AG04449 (cell line): ENCODE measurements at places on chromosomes 1 and 21.

DNA sequence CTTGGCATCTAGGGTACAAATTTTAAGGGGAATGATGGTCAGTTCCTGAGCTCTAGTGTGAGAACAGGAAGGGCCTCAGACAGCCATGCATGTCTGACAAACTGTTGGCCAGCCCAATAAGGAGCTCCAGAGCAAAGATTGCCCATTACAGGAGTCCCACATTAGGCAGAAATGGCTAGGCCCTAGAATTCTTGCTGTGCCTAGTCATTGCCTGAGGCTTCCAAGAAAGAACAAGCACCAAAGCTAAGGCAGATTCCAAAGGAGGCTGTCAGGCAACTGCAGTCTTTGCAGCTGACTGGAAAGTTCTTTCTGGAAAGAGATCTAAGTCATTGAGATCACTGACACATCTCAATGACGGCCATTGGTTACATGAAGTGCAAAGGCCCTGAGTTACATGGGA, 3.9 kb upstream of the STIL start:
- peak; percentile 96 for DNase-seq

DNA sequence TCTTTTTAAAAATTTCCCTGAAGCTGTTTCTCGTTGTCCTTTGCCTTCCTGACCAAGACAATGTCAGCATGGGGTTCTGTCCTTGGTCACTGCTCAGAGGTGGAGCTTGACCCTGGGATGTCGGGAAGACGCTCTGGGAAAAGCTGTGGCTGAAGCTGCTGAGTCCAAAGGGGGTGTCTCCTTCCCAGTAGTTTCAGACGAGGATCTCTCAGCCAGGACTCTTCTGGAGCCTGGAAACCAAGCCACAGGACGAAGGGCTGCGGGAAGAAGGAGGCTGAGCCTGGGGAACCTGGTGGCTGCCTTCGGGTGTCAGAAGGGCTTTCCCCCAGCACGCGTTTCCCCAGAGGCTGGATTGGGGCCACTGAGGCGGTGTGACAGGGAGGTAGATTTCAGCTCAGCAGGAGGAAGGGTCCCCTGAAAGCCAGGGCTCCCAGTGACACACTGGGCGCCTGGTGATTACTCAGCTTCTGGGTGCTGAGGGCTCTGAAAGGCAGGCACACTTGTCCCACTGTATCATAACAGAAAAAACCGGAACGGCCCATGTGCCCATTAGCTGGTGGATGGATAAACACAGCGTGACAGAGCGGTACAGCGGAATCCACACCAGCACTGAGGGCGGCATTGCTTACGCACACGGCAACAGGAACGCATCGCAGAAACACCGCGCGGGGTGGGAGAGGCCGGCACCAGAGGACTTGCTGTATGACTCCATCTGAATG, 5.0 kb upstream of the KRTAP12-1 start:
- DNase-seq = no peak

DNA sequence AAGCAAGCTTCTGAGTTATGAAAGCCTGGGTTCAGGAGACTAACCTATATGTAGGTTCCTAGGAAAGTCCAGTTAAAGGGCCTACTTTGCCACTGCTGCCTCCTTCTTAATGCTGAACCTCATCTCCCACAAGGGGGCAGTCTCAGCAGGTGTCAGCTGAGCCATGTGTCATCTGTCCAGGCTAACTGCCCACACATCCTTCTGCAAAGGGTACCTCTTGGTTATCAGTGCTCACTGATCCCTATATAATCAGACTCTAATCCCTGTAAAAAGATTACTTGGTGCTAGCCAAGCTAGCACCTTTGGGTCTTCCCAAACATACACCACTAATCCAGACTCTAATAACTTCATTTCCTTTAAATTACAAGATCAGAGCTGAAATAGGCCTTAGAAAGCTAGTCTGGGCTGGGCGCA, 9.0 kb downstream of the PRDX1 start:
- no peak for DNase-seq

GRCh38 chr1:64236541-64236954, 33.1 kb downstream of the UBE2U start:
- no peak for DNase-seq

DNA sequence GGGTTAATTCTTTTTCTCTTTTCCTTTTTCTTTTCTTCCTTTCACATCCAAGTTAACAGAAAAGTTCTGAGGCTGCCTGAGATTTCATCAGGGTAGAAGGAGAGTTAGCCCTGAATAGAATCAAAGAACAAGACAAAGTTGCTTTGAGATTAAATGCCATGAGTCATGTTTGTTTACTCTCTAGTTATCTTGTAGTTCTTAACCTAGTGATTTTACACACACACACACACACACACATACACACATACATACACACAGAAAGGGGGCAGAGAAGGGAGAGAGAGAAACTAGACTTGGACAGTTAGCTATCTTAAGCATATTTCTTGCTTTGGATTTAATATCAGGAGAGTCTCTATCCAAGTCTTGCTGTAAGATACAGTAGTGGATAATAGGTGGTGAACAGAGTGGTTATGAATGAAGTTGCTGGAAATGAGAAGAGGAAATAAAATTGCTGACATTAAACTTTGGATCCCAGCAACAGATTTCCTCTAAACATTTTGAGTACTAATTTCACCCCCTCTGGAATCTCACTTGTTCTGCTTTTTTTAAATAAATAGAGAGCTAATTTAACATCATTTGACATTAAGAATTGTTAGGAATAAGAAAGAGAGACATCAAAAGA, 19.9 kb downstream of the PLA2G4A start:
- DNase-seq = no peak

DNA sequence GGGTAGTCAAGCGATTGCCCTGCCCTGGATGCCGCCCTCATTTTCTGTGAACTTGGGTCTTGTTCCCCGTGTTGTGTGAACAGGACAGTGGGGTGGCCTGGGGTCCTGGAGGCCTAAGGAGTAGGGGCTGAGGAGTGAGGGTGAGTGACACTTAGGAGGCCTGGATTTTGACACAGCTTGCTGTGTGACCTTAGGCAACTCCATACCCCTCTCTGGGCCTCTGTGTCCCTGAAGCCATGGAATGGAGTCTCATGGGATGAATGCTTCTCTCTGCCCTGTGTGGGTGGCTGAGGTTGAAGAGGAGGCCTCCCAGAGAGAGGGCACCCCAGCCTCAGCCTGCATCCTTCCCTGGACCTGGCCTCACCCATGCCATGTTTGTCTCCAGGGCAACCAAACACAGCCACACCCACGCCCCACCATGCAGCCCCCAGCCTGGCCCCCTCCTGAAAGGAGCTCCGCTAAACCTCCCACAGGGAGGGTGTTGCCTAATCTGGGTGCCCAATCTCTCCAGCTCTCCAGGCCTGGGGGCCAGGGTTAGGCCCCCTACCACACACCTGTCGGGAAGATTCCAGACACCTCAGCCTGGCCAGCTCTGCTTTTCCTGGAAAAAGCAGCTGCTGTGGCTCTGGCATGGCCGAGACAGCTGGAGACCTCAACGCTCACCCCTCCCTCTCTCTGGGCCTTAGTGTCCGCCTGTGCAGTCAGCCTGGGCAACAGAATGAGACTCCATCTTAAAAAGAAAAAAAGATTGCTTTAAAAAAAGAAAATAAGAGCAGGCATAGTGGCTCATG, 9.9 kb downstream of the MYOM3 start:
- no peak for DNase-seq

DNA sequence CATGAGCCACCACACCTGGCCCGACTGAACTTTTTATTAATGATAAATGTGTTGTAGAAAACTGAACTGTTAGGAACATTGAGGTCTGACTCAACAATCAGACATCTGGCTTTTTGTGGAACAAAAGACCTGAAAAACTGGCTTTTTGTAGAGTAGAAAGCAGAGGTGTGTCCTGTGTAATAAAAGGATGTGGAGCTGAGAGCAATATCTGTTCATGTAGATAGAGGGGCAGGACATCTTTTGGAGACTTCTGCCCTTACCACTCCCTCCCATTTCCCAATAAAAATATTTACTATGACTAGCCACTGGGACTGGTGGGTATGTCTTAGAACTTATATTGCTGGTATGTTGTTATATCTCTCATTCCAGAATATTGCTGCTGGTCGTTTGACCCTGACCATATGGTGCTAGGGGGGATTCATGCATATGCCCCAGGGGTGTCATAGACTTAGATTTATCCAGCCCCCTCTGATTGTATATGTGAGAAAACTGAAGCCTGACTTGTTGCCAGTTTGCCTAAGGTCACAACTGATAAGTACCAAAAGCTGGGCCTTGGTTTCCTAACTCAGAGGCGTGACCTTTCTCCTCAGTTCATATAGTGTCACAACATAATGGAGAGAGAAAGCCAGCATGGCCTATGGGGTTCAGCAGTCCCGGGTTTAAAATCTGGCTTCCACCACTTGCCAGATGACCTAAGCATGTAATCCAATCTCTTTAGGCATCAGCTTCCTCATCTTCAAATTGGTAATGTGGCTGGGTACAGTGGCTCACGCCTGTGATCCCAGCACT, 33.5 kb upstream of the PIGV start:
- no peak for DNase-seq

- DNase-seq = no peak
Measured at GRCh38 chr1:112628516-112628915, 8.9 kb downstream of the CAPZA1 start.

DNA sequence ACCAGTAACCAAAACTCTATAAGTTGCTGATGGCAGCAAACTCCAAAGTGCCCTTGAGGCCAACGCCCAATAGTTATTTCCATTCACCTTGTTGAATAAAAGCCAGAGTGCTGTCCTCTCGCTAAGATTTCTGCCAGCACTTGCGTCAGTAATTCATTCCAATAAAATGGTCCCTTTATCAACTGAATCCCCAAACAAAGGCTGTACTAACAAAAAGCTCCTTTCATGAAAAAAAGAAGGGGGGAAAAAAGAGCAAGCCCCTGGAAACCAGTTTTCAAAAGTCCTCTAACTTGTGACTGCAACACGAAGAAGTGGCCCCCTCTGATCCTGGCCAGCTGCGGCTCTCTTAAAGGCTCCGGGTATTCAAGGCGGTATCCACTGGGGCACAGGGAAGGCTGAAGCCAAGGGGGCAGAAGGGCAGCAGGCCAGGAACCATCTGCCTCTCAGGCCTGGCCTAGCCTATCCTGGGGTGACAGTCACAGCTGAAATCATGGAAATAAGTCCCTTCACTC, 55.8 kb upstream of the ZNF326 start:
- DNase-seq = no peak

DNA sequence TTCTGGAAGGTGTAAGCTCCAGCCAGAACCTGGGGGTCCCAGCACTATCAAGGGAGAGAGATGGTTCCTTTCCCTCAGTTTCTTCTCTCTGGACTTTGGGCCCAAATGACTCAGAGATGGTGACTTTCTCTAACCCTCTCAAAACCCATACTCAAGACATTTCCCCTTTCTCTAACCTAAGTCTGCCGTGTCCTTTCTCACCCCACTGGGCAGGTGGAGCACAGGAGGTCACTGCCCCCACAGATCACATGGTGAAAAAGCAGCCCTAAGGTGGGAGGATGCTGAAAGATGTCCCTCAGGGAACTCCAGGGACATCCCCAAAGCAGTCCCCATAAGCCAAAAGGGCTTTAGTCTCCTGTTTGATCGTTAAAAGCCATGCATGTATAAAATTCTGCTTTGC, 173.7 kb downstream of the HIVEP3 start:
- DNase-seq = no peak

- no peak for DNase-seq
Measured at GRCh38 chr1:109777980-109778625, 14.4 kb upstream of the EPS8L3 start.

- no peak for DNase-seq
Measured at GRCh38 chr1:246930830-246931548, 759 bp downstream of the AHCTF1 start.

DNA sequence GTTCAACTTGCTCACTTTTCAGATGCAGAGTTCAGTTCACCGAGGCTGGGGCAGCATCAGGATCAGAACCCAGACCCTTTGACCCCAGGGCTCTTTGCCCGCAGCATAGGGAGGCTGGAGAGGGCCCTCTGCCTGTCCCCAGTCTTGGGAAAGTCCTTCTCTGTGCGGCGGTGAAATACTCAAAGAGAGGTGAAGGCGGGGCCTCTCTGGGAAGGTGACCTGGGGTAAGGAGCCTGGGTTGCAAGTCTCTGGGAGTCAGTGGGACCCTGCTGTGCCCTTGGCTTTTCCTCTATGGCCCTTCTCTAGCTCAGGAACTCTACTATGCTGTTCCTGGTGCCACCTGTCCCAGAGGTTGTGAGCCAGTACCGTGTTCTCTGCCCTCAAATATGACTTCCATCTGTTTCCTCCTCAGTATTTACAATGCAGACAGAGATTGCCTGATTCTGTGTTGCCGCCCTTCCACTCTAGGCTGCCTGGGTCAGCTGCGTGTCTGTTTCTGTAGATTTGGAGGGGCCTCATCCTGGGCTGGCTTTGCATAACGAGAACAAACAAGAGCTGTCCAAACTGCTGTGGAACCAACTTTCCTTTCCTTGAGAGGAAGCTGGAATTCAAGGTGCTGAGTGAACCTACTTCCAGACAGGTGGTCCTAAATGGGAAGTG, 18.7 kb upstream of the ZBTB21 start:
- DNase-seq = no peak

DNA sequence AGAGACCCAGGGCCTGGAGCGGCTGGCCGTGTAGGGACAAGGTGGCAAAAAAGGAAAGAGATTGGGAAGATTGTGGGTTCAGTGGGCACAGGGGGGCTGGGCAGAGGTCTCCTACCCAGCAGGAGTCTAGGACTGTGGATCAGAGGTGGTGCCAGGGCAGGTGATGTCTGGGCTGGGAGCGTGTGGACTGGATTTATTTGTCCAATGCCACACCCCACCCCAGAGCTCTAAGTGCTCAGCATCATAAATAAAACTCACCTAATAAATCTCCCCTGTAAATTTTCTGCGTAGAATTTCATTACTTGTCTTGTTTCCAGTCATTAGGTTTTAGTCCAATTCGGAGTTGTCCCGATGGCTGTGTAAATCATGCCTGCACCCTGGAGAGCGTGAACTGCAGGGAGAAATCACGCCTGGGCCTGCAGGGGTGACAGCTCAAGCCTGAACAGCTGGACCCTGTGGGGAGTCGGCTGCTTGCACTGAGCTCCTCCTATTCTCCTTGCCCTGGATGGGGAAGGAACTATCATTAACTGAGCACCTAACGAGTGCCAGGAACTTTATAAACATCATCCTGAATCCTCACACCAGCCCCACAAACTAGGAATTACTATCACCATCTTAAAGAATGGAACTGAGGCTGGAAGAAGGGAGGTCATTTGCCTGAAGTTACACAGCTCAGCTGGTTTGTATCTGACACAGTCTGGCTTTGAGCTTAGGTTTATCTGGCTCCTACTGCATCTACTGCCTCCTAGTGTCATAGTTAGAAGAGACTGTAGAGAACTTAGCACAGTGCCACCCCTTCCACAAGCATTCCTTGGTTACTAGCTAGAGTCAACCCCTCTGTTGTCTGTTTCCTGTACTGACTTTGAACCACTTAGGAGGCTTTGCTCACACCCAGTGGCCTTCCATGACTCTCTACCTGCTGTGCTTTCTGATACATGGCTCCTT, 25.0 kb upstream of the POU3F1 start:
- no peak for DNase-seq

GRCh38 chr1:90809996-90810395, 92.9 kb upstream of the BARHL2 start:
- DNase-seq = no peak
